ENCODE measurements at places on chromosomes 11 and 22.

DNA sequence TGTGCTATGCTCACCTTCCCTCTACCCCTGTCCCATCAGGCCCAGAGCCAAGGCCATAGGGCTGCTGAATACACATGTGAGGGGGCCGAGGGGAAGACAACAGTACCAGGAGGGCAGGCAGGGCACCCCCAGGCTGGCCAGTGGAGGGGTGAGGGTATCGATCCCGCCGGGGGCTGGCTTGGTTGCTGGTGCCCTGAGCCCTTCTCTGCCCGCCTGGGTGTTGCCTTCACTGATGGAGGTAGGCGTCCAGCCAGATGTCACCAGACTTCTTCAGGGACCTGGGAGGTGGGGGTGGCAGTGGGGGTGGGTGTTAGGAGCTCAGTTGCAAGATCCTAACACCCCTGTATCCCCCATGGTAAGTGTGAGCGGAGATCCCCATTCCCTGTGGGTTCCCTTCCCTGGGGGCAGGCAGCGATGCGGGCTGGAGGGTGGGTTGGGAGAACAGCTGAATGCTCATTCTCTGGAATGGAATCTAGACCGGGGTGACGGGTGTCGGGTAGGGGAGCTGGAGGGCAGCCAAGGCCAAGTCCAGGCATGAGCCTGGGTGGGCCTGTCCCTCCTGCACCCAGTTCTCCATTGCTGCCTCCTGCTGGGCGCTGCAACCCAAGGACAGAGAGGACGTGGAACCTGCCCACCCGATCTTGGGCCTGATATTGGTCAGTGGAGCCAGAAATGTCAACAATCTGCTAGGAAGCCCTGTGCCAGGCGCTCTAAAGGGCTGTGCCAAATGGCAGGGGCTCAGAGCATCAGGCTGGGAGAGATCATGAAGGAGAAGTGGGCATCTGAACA lies 17.6 kb downstream of the FADS3 start:
- no peak for DNase-seq

GRCh38 chr22:35950262-35950661 lies 78.4 kb downstream of the RBFOX2 start:
- DNase-seq, result no peak

GRCh38 chr11:129373489-129373953 lies 2.1 kb upstream of the BARX2 start:
- DNase-seq, result no peak

- DNase-seq, result no peak
Observed at GRCh38 chr22:22555596-22555995, 3.5 kb downstream of the PRAME start.

- DNase-seq, result no peak
Observed at GRCh38 chr22:49152127-49152938, 675.3 kb downstream of the BRD1 start.

Data from NCI-H2081 (cell line).